Activated T-cell treated with anti-CD3 and anti-CD28 coated beads for 24 hours (primary cell): ENCODE measurements at places on chromosomes 1 and 21.

DNA sequence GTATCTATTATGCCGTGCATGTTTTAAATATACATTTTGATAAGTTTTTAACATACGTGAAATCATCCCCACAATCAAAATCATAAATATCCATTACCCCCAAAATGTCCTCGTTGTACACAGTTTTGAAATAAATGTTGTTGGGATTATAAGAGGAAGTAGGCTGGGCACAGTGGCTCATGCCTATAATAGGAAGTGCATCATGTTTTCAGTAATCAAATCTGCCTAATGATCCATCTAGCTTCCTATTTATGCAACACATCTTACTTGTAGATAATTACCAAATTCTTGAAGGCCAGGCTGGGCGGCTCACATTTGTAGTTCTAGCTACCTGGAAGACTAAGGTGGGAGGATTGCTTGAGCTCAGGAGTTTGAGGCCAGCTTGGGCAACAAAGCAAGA lies 15.0 kb upstream of the IFNGR2 start:
- no peak for DNase-seq

- DNase-seq = peak; percentile 78
Measured at GRCh38 chr1:161305867-161306519, 3.8 kb downstream of the MPZ start.

DNA sequence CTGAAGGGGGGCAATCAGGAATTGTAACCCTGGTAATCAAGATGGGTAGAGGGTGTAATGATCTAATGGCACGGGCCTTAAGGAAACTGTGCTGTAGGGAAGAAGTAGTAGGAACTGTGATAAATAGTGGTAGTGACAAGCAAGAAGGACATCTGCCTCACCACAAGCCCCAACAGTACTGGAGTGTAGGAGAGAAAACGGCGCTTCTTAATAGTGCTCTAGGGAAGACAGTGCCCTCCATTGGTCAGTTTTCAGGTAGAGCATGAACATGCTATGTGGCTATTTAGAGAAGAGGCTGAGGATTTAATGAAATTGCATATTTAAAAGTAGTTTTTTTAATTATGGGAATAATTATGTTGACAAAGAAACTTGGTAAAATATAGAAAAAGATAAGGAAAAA lies 32.2 kb downstream of the SLC30A7 start:
- no peak for DNase-seq

- DNase-seq = no peak
Measured at GRCh38 chr1:183859119-183859518, 54.2 kb downstream of the RGL1 start.

DNA sequence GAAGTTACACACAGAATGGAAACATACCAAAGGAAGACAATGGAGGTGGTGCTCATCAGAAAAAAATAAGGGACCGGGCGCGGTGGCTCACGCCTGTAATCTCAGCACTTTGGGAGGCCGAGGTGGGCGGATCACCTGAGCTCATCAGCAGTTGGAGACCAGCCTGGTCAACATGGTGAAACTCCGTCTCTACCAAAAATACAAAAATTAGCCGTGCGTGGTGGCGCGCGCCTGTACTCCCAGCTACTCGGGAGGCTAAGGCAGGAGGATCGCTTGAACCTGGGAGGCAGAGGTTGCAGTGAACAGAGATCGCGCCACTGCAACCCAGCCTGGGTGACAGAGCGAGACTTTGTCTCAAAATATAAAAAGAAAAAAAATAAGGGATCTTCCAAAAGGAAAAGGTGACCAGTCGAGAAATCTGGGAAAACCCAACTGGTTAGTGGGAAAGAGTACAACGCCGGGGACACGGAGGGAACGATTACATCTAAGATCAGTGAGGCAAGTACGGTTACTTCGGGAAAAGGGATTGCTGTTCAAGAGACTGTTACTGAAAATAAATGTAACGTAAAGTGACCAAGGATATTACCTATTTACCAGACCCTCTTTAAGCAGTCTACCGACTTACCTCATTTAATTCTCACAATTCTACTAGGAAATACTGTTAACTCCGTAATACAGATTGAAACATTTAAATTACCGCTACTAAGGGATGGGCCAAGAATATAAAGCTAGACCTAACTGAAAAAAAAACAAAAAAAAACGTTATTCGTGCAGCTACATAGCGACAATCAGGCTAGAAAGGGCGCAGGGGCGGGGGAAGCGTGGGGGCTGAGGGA lies 822 bp downstream of the CCT3 start:
- DNase-seq = no peak

DNA sequence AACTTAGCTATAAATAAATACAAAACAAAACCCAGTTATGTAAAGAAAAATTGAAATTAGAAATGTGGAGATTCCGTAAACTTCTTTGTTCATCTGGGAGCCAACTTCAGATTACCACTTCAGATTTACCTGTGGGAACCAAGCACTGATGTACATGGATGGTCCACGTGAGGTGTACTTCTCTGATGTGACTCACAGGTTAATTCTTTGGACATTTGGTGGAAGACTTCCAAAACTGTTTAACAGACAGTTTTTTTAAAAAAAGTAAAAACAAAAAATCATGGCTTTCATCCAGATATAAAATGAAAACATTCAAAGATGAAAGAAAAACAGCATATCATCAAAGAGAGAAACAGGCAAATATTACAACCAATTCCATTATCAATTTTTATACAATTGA lies 92.0 kb downstream of the MAST2 start:
- no peak for DNase-seq

- no peak for DNase-seq
Measured at GRCh38 chr1:202186327-202186726, 7.3 kb upstream of the LGR6 start.
